ENCODE measurements at places on chromosomes 3 and 15.
A peak's percentile ranks its signal among the peaks of the same experiment; 100 is the strongest.

GRCh38 chr15:63922916-63923315 lies 89.2 kb upstream of the HERC1 start:
- DNase-seq: no peak

- no peak for DNase-seq
Measured at GRCh38 chr3:126136428-126137220, 43.8 kb downstream of the ALDH1L1 start.

- DNase-seq: no peak
Measured at GRCh38 chr3:190064659-190065058, 56.0 kb downstream of the P3H2 start.

DNA sequence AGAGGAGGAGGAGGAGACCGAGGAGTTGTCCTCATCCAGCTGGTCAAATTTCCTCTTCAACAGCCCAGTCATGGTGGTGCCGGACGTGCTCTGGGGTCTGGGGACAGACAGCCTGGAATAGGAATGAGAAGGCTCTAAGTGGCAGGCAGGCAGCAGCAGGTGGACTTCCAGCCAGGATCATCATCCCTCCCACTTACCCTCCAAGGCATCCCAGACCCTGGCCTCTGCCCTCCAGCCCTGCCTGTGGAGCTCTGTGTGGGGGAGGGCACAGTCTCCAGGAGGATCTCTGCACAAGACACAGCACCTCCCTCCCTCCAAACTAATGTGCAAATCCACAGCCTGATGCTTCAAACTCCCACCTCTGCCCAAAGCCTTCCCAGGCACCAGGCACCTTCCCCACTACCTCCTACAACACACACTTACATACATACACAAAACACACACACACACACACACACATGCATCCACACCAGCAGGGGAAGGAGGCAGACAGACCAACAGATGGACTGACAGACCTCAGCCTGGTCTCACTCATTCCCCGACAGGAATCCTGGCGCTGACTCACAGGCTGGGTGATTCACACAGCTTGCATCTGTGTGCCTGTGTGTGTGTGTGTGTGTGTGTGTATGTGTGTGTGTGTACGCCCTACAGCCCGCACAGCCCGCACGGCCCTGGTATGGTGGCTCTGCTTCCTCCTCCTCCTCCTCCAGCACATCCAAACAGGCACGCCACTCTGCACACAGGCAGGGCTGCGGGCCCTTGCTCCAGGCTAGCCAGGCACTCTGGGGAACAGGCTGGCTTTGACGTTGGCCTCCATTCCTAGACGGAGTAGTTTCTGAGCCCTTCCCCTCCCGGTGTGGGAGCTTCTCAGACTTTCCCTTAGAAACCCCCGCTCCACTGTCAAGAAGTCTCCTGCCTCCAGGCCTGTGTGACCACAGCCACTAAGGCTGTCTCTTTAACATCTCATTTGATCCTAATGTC lies 6.5 kb downstream of the CSRNP1 start:
- DNase-seq: peak; percentile 62

- DNase-seq: no peak
Measured at GRCh38 chr15:35311615-35312014, 226.5 kb upstream of the NANOGP8 start.

- DNase-seq: no peak
Measured at GRCh38 chr15:67305506-67305905, 50.9 kb downstream of the IQCH start.

- no peak for DNase-seq
Measured at GRCh38 chr3:16546186-16547010, 32.9 kb upstream of the RFTN1 start.
